CD4-positive, alpha-beta T cell treated with Interleukin-10 for 1 hour (primary cell): ENCODE measurements at places on chromosomes 7 and 10.

GRCh38 chr7:157567666-157568065, 230.9 kb downstream of the DNAJB6 start:
- no peak for DNase-seq

DNA sequence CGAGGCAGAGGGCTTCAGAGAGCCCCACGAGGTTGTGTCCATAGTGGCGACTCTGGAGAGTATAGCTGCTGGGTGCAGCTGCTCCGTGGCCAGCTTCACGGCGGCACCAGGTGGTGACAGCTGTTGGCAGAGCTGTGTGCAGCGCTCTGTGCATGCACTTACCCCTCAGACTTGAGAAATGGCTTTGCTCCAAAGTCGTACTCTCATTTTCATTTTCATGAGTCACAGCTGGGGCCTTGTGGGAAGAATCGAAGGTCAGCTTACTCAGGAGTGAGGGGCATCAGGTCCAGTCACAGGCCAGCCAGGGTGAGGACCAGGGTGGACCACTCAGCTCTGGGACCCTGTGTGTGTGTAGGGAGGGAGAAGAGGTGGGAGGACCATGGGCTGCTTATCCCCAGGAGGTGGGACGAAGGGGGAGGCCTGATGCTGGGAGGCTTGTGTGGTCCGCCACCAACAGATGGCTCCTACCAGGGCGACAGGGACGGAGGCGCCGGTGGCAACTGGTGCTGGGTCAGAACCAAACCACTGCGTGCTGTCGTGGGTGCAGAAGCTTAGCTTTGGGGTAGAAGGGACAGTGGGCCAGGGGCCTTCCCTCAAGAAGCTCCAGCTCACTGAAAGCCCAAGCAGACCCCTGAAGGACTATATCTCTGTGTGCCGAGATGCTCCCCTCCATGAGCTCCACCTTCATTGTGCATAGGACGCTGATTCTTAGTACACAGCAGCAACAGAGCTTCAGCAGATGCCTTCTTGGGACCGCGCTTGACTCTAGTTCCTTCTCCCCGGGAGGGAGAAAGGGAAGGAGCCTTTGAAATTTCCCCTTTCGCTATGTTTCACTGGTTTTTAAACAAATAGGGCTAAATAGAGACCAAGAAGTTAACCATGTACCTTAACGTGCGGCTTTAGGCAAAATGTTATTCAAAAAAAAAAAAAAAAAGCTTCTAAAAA, 225.0 kb downstream of the CELF2 start:
- no peak for DNase-seq

- no peak for DNase-seq
Observed at GRCh38 chr10:1290071-1290471, 233.9 kb downstream of the WDR37 start.

DNA sequence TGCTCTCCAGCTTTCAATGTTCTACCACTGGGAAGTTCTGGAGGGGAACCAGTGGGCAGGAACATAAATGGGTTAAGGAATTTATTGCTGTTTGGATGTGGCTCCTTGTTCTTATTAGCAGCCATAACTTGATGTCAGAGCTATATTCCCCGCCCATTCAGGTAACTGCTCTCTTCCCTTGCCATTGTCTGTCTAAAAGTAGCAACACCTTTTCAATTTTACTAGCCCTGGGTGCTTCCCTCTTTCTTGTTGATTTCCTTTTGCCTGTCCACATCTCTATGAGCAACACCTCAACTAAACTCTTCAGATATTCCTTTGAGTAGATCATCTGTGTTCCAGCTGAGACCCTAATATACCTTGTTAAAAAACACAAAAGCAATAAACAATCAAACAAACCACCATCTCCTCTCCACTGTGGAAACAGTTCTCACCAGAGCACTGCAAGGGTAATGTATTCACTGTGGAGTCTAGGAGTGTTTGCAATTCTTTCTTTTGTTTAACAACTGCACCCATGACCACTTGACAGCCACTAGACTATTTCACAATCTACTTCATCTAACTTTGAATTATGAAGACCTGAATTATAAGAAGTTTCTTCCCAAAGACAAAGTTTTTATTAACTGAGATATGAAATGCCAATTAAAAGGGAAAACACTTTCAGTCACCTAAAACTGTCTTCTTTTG, 436.7 kb downstream of the IPMK start:
- no peak for DNase-seq

DNA sequence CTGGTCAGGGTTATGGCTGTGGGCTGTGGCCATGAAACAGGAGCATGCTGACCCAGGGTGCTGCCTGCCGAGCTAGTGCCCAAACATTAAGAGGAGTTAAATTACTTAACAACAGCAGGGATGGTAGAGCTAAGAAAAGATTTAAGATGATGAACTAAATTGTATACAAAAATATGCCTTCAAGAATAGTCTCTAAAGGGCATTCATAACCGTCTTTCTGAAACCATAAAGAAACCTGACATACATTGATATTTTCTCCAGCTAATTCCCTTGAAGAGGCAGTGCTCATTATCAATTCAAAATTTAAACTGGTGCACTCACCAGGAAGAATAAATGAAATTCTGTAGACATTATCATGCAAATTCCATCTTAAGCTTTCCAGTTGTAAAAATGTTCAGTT, 265.8 kb upstream of the TAC1 start:
- DNase-seq: no peak

DNA sequence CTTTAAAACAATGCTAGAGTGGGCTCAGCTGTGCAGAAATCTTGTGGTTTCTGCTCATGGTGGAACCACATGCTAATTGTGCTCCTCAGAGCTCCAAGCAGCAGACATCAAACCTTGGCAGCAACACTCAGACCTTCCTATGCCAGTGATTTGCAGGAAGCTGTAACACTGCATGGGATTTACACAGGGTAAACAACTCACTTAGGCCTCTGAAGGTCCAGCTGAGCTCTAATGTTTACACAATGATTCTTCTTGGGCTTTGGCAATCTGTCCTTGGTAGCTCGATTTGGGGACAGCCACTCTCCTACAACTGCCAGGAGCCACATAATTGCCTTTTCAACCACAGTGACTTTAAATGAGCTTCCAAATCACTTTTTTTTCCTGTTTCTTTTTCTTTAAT, 97.7 kb upstream of the PDLIM1 start:
- DNase-seq: no peak
